ENCODE measurements at places on chromosomes 11 and 22. TPM values are rescaled to one million over a fixed set of nuclear protein-coding genes. Genes with fewer than 3 reads are reported as not detected.

- no peak for DNase-seq
- H3K36me3 ChIP-seq = no peaks in the 10 kb centered on the region
- H3K4me3 ChIP-seq = no peak overlapping the region
- H3K4me1 ChIP-seq = peaks cover 2% of the 10 kb centered on the region
These were observed 10.0 kb downstream of the WNT7B start for GRCh38 chr22:45966895-45967365.

DNA sequence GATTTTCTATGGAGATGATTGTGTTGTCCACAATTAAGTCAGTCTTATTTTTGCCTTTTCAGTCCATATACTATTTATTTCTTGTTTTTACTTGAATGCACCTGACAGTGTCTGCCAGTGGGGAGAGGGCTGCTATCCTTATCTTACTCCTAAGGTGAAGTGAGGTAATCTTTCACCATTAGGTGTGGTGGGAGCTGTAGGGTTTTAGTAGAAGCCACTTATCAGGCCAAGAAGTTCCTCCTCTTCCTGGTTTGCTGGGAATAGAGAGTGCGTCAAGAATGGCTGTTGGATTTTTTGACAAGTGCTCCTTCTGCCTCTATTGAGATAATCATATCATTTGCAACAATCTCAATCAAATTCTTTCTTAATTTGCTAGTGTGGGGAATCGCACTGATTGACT lies 108.4 kb downstream of the KCNQ1 start:
- H3K36me3 ChIP-seq = no peaks in the 10 kb centered on the region
- no peak overlapping the region for H3K4me3 ChIP-seq
- DNase-seq = no peak
- H3K4me1 ChIP-seq = peaks cover 4% of the 10 kb centered on the region

The HEPN1 gene
- total RNA-seq = not detected

DNA sequence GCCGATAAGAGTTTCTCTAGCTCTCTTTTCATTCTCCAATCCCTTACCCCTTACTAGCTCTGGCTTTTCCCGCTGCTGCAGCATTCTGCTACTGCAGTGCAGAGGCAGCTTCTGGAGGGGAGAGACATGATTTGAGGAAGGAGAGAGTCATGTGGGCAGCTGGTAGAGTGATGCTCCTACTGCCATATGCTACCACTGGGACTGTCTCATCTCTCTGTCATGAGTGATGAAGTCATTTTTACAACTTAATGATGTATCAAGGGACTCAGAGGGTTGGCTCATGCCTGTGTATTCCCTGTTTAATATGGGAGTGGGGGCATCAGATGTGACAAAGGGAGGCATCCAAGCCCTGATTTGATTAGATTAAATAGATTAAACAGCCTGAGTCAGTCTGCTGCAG lies 11.3 kb downstream of the SLC17A6 start:
- no peaks in the 10 kb centered on the region for H3K4me1 ChIP-seq
- DNase-seq = no peak

- H3K27ac ChIP-seq = no peak overlapping the region
- peaks cover 32% of the 10 kb centered on the region for H3K27me3 ChIP-seq
- H3K4me3 ChIP-seq = no peak overlapping the region
- H3K36me3 ChIP-seq = no peaks in the 10 kb centered on the region
- DNase-seq = no peak
These were observed 6.3 kb upstream of the ZC3H12C start for GRCh38 chr11:110086892-110087309.

DNA sequence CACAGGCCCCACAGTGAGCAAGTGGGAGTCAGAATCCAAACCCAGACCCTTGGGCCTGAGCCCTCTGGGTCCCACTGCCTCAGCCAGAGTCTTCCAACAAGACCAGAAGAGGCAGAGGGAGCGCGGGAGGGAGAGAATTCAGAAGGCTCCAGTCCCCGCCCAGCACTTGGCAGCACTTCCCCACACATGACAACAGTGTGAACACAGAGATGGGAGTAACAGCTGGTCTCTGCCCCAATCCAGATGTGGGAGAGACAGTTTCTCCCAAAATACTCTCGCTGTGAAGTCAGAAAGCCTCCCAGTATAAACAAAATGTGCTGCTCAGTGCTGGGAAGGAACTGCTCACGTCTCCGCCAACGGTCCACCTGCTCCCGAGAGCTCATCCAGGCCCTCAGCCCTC lies 219.9 kb downstream of the MN1 start:
- no peak overlapping the region for H3K4me3 ChIP-seq
- no peaks in the 10 kb centered on the region for H3K36me3 ChIP-seq
- no peaks in the 10 kb centered on the region for H3K27me3 ChIP-seq
- H3K4me1 ChIP-seq = no peaks in the 10 kb centered on the region
- H3K27ac ChIP-seq = no peak overlapping the region
- no peak for DNase-seq

The CCDC88B gene
- 103 TPM for total RNA-seq

The KCNJ4 gene
- total RNA-seq = not detected

DNA sequence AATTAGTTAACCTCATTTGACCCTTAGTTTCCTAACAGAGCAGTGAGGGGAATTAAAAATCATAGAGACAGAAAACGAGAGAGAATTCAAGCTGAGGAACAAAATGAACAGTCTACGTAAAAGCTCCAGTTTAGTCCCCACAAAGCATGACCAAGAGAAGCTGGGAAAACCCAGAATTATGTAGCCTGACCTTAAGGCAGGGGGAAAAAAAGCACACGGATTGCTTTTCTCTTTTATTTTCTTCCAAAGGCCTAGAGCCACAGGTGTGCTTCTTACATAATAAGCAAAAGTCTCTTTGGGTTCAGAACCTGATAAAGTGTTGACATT lies 514 bp upstream of the AMBRA1 start:
- no peak for DNase-seq
- peak overlapping the region; percentile 91 for H3K4me3 ChIP-seq
- no peaks in the 10 kb centered on the region for H3K27me3 ChIP-seq
- peak overlapping the region; percentile 92 for H3K27ac ChIP-seq
- H3K4me1 ChIP-seq = peaks cover 45% of the 10 kb centered on the region
- peaks cover 15% of the 10 kb centered on the region for H3K36me3 ChIP-seq

- peaks cover 31% of the 10 kb centered on the region for H3K4me1 ChIP-seq
- H3K27me3 ChIP-seq = peaks cover 31% of the 10 kb centered on the region
These were observed at the start of gene NCR3LG1 for GRCh38 chr11:17351510-17352176. NCR3LG1 (plus strand) TSS chr11:17351800; CDS start chr11:17351970, 170 bp downstream.

DNA sequence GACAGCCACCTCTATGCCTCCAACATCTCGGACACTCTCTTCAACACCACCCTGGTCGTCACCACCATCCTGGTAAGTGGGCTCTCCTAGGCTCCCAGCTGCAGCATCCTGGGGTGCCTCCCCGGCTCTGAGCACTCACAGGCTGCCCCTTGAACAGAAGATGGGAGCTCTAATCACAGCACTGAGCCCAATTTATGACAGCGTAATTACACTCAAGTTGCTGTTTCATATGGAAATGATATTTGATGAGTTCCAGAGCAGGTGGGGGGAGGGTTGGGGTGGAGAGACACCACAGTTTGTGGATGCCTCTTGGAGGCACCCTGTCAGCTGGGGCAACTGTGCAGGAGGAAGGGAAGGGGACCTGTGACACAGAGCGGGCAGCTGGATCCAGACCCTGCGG lies 125.3 kb upstream of the TBCEL start:
- H3K4me1 ChIP-seq = no peaks in the 10 kb centered on the region
- no peaks in the 10 kb centered on the region for H3K27me3 ChIP-seq
- no peak overlapping the region for H3K4me3 ChIP-seq
- DNase-seq = no peak

DNA sequence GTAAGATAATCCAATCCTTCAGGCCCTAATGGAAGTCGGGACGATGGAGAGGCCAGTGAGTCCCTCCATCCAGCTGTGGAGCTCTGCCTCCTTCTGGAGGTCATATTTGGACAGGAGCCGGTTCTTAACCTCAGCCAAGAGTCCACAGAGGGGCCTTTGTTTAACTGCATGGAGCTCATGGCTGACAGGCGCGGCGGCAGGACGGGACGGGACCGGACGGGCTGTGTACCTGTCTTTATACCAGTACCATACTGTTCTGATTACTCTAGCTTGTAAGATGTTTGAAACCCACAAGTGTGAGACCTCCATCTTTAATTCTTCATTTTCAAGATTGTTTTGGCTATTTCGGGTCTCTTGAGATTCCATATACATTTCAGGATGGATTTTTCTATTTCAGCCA lies 20.2 kb upstream of the SPATA19 start:
- peaks cover 24% of the 10 kb centered on the region for H3K27me3 ChIP-seq
- H3K4me1 ChIP-seq = no peaks in the 10 kb centered on the region
- H3K4me3 ChIP-seq = no peak overlapping the region

DNA sequence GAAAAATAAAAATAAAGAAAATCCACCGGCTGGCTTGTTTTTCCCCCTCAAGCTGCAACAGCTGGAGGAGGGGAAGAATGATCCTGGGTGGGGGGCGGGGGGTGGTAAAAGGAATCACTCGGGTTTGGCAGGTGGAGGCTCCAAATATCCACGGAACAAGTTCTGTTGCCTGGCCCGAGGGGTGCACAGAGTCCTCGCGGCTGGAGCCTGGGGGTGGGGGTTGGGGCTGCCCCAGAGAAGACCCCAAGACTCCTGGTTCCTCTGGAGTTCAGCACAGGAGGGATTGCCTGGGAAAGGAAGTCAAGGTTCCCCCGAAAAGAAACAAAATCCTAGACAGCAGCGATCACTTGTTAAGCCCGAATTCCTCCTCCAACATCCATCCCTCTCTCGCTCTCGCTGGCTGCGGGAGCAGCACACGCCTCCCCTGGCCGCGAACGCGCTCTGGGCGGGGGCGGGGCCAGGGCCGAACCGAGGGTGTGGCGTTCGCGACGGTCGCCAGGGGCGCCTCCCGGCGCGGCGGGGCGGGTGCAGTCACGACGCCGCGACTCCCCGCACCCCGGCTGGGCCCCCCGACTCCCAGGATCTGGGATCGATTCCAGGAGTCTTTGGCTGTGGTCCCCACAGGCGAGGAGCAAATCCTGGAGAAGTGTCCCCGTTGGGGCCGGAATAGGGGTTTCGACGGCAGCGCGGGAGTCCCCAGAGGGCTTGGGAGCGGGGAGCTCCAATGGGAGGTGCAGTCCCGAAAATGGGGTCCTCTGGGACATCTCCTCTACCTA lies at the start of gene KCNA4:
KCNA4 (minus strand) TSS at position 443 of the 776 bp plus-strand sequence. CDS start 4,352 bp downstream, outside the sequence.
- H3K4me3 ChIP-seq = no peak within 1 kb of the TSS
- no peaks in the 10 kb centered on the region for H3K36me3 ChIP-seq
- no peak within 1 kb of the TSS for H3K27ac ChIP-seq
- no peaks in the 10 kb centered on the region for H3K4me1 ChIP-seq
- H3K27me3 ChIP-seq = peaks cover 29% of the 10 kb centered on the region

GRCh38 chr11:1411301-1411700 lies 21.6 kb downstream of the BRSK2 start:
- no peak overlapping the region for H3K4me3 ChIP-seq
- H3K36me3 ChIP-seq = no peaks in the 10 kb centered on the region
- H3K27me3 ChIP-seq = no peaks in the 10 kb centered on the region
- no peak for DNase-seq
- no peak overlapping the region for H3K27ac ChIP-seq

DNA sequence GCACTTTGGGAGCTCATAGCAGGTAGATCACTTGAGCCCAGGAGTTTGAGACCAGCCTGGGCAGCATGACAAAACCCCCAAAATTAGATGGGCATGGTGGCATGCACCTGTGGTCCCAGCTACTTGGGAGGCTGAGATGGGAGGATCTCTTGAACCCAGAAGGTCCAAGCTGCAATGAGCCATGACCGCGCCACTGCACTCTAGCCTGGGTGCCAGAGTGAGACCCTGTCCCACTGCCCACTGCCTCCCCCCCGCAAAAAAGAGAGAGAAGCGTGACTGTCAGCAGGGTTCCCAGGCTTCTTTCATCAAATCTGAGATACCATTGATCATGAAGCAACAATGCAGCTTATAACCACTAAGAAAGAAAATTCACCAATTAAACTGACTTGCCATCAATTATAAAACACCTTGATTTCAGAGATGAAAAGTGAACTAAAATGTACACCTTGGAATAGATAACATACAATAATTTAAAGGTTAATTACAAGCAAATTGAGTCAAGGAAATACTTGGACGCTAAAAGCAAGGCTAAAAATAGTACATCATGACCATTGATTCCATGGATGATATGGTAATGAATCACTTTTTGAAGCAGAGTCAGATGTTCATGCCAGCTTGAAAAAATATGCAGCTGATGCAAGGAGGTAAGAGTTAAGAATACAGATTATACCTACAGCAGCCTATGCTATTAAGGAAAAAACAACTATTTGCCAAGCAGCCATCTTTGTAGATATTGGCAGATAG lies 90.8 kb upstream of the ALKBH3 start:
- H3K36me3 ChIP-seq = peaks cover 20% of the 10 kb centered on the region
- DNase-seq = no peak

- no peaks in the 10 kb centered on the region for H3K4me1 ChIP-seq
- no peak overlapping the region for H3K27ac ChIP-seq
- DNase-seq = no peak
- H3K4me3 ChIP-seq = no peak overlapping the region
- H3K27me3 ChIP-seq = peaks cover 23% of the 10 kb centered on the region
- no peaks in the 10 kb centered on the region for H3K36me3 ChIP-seq
These were observed 7.8 kb upstream of the ZC3H12C start for GRCh38 chr11:110085255-110085838.

DNA sequence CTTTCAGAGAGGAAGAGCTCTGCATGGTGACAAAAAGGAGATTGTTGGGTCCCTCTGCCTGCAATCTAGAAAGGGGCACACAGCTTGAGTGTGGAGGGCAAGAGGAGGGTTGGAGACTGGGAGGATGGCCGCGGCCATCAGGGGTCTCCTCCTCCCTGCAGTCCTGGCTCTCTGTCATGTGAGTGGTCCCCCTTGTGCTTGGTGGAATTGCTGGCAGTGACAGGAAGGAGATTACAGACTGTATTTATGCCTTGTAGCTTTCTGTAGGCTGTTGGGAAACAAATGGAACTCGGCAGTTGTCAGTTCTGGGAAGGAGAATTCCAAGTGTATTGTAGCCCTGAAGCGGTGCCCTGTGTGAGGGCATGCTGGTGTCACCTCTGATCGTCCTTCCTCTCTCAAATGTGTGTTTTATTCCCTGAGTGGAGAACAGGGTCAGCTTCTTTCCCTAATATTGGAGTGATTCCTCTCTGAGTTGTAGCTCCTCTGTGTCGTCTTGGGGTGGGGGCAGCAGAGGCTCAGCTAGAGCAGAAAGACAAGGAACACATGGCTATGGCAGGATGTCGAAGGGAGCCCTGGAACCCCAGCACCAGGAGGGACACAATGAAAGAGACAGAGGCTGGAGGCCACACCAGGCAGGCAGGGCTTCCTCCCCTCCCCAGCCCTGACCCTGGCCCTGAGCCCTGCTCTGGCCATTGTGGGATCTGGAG lies 163.1 kb downstream of the PKNOX2 start:
- H3K27me3 ChIP-seq = peaks cover 22% of the 10 kb centered on the region
- DNase-seq = no peak
- no peaks in the 10 kb centered on the region for H3K36me3 ChIP-seq
- H3K27ac ChIP-seq = no peak overlapping the region

The DCPS gene
- 33.5 TPM for total RNA-seq

Measured in activated CD4-positive, alpha-beta T cell treated with anti-CD3 and anti-CD28 coated beads, Interleukin-2, amount 10 ng/mL, durations not matched to agents 7 days and 5 days (primary cell).